Activated CD8-positive, alpha-beta memory T cell treated with anti-CD3 and anti-CD28 coated beads for 48 hours (primary cell): ENCODE measurements at places on chromosomes 11 and 22.

DNA sequence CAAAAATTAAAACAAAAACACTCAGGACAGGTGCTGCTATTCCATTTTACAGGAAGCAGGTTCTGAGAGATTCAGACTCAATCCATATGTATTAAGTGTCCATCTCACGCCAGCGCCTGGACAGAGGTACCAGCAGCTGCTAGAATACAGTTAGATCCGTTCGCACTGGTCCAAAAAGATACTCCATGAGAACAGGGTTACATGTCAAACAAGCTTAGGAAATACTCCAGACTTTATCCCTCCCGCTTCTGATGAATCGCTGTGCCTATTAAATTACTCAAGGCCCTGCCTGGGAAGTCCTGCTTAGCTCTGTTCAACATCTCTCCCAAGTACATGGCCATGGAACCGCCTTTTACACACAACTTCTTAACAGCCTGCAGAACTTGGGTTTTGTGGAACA, 50.2 kb upstream of the SLC35C1 start:
- DNase-seq: no peak

- DNase-seq: no peak
Observed at GRCh38 chr11:13003736-13004493, 5.2 kb upstream of the RASSF10 start.

- no peak for DNase-seq
Observed at GRCh38 chr11:95680169-95680929, 109.2 kb downstream of the FAM76B start.

- DNase-seq: no peak
Observed at GRCh38 chr11:104645261-104646222, 252.7 kb downstream of the CASP12 start.

- no peak for DNase-seq
Observed at GRCh38 chr11:30758946-30759504, 172.9 kb upstream of the MPPED2 start.

DNA sequence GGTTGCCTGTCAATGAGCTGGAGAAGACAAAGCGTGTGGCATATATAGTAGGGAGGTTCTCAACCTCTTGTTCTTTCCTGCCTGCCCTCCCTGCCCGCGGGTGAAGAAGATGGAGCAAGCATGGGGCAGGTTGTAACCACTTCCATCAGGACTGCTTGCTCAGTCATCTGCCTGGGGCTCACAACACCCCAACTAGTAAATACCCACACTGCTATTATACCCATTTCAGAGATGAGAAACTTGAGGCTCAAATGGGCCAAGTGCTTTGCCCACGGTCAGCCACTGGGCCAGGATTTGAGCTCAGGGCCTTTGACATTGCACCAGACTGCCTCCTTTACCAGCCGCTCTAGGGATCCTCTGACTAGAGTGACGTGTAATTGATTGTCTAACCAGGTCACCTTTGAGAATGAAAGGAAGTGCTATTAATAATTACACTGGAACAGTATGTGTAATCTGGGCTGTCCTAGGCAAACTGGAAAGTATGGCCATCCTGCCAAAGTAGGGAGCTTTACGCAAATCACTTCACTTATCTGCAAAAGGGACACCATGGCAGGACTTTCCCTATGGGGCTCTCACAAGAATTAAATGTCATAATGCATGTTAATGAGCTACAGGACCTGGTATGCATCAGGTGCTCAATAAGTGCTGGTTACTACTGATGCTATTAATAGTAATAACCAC, 2.8 kb upstream of the CDC42EP1 start:
- no peak for DNase-seq

DNA sequence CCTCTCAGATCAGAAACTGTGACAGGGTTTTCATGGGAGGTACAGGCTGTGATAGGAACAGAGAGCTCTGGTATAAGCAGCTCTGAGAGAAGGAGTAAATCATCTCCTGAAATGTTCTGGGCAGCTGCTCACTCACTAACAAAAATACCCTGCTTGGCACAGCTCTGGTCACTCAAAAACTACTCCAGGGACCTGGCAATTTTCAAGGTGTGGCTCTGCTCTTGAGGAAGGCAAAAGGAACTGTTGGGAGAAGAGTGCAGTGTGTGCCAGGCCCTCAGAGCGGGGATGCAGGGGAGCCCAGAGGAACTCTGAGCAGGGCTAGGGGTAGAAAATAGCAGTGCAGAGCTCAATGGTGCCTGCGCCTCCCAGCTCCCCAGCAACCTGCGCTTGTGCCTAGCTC, 180.5 kb upstream of the ZBED5 start:
- DNase-seq: no peak

GRCh38 chr11:75462117-75462653, 29.2 kb upstream of the KLHL35 start:
- DNase-seq: no peak

DNA sequence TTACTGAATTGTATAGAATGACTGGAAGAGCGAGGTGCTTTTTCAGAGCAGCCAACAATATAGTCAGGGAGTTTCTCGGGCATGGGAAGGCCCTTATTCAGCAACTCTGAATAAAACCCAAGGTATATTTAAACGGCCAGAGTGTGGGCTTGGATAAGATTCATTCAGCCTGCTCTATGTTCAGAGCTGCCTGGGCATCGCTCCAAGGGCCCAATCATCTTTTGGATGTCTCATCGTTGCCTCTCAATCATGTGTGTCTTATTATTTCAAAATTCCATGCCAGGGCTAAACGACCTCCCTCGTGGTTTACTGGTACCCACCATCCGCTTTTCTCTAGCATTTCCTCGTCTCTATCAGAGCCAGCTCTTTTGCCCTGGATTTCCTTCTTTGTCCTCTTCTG, 19.5 kb upstream of the NTM start:
- no peak for DNase-seq

DNA sequence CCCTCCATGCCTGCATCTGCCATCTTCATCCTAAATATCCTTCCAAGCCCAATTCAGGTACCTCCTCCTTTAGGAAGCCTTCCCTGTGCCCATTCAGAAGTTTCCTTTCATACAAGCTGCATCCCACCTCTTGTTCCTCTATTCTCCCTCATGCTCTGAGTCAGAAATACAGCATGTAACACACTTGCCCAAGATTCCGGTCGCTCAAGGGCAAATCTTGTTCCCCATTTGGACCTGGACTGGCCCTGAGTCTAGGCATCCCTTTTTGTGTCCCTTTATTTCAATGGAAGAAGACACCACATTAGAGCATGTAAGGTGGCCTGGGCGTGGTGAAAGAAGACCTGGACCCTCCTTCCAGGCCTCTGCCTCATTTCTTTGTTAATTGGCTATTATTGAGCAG, 38.5 kb downstream of the RTL6 start:
- no peak for DNase-seq

DNA sequence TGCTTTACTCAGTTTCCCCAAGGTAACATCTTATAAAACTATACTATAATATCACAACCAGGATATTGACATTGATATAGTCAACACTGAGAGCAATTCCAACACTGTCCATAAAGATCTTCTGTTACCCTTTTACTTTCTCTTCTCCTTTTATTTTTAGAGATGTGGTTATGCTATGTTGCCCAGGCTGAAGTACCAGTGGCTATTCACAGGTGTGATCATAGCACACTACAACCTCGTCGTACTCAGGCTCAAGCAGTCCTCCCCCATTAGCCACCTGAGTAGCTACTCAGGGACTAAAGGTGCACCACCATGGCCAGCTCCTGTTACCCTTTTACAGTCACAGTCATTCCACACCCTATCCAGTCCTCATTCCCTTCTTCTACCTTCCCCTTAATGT, 119.7 kb downstream of the CWF19L2 start:
- DNase-seq: no peak

- DNase-seq: no peak
Observed at GRCh38 chr22:32731372-32731771, 70.1 kb upstream of the TIMP3 start.

DNA sequence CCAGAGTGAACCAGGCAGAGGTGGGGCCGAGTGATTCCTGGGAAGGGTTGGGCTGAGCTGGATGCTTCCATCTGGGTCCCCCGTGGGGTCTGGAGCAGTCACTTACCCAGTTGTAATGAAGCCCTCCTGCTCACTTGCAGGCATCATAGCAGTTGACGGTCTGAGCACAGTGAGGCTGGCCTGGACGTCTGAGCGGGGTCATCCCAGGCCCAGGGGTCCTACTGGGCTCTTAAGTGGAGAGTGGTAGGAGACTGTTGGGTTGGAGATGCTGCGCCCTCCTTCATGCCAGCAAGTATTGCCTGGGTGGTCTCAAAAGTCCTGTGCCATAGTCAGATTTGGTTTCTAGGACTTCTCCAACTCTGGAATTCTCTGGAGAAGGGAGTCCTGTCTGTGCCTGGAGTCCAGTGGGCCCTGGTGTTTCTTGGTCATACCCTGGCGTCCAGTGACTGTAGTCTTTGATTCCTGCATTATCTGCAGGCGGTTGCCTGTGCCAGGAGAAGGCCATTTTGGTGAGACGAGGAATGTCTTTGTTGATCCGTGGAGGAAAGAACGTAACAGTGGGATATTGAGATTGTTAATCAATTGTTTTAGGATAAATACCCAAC, 82.3 kb downstream of the TBC1D22A start:
- DNase-seq: no peak

DNA sequence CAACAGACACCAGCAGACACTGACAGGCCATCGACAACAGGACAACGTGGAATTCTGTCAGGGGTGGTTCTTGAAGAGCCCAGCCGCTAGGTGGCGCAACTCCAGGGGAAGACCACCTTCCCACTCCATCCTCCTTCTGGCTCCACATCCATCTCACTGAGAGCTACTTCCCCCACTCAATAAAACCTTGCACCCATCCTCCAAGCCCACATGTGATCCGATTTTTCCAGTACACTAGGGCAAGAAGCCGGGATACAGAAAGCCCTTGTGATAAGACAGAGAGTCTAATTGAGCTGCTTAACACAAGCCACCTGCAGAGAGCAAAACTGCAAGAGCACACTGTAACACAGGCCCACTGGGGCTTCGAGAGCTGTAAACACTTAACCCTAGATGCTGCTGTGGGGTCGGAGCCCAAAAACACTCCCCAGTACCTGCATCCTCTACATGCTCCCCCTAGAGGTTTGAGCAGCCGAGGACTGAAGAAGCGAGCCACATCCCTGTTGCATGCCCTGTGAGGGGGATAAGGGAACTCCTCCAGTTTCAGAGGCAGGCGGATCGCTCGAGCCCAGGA, 11.5 kb upstream of the RAB39A start:
- DNase-seq: peak; percentile 6

- no peak for DNase-seq
Observed at GRCh38 chr11:134667175-134667500, 255.1 kb upstream of the B3GAT1 start.

DNA sequence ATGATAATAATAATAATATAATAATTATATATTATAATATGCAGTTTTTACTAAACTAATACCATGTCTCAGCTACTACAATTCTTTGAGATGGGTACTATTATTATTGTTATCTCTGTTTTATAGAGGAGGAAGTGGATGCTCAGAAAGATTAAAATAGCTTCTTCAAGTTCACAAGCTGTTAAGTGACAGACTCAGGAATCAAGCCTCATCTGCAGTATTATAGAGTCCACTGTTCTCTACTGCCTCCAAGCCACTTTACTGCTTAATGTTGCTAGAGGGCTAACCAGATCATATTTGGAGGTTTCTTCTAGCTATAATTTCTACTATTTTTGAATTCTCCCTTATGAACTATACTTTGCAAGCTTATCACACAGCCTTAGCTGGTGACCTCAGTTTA, 62.7 kb downstream of the CSTPP1 start:
- DNase-seq: no peak

DNA sequence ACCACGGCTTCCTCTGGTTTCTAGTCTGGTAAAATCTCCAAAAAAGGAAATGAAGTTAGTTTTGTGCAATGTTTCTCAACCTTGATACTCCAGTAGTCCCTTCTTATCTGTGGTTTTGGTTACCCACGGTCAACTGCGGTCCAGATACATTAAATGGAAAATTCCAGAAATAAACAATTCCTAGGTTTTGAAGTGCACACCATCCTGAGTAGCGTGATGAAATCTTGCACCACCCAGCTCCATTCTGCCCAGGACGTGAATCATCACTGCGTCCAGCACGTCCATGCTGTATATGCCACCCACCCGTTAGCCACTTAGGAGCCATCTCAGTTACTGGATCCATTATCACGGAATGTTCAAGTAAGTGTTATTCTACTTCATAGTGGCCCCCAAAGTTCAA, 117.0 kb downstream of the FBXO7 start:
- DNase-seq: no peak

DNA sequence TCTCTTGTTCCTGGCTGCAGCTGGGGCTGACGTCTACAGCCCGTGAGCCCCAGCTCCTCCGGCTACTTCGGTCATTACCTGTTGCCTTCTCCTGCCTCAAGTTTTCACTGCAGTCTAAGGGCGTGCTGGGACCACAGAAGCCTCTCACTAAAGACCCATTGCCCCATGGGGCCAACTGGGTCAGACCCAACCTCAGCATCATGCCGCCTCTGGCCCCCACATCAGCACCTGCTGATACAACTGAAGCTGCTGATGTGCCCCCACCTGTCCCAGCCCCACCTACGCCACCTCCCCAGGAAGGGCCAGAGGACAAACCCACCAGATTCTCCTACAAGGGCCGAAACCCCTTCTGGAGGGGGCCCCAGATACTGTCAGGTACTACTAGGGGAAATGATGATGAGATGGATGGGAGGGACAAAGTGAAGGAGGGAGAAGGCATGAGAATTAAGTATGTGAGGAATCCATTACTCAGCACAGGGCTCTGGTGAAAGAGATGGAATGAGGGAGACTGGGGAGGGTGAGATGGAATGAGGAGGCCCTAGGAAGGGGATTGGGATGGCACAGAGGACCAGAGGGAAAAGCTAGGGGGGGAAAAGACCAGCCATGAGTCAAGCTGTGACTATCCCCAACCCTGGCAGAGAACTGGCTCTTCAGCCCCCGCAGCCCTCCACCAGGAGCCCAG, 5.1 kb downstream of the C11orf42 start:
- no peak for DNase-seq

- DNase-seq: no peak
Observed at GRCh38 chr11:120718171-120718570, 206.6 kb downstream of the GRIK4 start.

DNA sequence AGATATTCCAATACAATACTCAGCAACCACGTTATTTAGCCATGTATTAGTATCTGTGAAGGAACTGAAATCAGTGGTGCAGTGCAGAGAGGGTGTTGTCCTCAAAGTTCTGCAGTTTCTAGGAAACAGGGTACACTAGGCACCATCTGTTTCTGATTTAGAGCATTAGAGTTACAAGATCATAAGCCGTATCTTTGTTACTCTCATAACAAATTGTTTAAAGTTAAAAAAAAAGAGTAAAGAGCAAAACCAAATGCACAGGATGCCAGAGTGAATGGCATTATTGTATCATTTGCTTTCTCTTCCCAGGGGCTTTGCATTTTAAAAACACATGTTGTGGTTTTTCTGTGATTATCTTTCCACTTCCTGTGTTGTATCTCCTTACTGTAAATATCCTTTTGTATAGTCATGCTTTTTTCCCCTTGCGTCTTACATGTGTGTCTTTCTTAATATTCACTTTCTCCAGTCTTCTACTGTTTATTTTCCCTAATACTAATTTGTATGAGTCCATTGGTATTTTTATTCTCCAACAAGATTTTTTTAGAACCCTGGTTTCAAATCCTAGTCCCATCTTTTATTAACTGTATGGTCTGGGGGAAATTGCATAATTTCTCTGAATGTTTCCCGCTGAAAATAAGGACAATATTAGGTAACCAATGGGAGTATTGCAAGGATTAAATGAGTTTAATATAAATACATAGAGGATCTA, 15.2 kb upstream of the NUP160 start:
- no peak for DNase-seq

- no peak for DNase-seq
Observed at GRCh38 chr11:120703358-120704152, 192.0 kb downstream of the GRIK4 start.
